ENCODE measurements at places on chromosomes 13 and 19.

- DNase-seq = no peak
These were observed 165.3 kb downstream of the LMO7 start for GRCh38 chr13:75801388-75801945.

- DNase-seq = peak; percentile 58
These were observed 97.7 kb downstream of the SIPA1L3 start for GRCh38 chr19:38004521-38005223.

DNA sequence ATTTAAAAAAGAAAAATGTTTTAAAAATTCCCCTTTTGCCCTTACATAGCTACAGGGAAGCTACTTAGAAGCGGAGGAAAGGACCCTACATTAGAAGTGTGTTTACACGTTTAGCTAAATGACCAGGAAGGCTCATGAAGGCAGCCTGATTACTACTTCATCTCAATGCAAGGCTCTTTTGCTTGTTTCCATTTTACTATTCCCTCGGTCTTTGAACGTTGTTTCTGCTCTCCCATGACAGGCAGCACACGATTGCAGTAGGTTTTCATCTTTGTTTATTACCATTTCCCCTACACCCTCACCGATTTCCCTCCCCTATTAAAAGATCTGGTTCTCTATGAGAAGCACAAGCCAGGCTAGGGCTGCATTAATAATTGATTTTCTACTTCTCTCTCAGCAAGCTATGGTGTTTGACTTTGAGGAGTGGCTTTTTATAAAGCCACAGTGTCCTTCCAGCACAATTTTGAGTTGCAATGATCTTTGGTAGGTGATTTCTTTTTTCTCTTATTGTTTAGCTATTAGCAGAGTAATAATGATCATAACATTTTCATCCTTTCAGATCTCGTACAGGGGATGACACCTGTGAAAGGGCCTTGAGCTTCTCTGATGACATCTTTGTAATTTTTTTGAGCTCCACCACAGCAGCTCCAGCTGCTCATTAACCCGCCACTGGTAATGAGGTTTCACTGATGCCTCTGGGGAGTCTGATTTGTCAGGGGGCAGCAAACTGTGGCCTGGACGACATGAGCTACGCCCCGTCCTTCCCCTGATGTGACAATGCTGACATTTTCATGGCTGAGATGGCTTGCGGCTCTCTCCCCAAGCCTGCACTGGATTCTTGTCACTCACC is 670.3 kb downstream of the UQCRFS1 start:
- no peak for DNase-seq

DNA sequence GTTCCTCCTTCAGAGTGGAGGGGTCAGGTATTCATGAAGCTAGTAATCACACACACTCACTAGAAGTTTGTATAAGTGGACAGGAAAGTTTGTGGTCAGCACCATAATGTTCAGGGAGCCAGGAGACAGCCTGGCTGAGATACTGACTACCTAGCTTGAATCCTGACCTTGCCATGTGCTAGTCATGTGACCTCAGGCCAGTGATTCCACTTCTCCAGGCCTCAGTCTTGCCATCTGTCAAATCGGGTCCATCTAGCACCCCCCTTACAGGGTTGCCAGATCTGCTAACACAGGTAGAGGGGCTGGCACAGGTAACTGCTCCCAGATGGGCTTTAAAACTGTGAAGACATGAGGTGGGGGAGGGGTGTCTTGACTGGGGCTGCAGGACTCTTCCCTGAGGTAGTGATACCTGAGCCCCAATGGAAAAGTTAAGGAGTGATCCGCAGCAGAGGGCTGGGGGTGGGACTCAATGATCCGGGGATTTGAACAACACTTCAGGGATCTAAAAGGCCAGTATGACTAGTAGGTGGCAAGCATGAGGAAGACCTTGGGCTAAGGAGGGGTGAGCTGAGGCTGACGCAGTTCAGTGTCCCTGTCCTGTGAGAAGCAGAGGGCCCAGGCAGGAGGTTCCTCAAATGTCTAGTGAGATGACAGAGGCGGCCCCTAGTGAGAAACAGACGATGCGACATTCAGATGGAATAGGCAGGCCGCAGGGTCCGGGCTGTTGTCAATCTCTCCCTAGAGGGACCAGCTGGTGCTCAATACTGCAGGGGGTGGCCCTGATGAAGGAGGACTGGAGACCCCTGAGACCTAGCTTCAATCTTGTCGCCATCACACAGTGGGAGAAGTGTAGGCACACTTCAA is 8.5 kb downstream of the ACTMAP start:
- DNase-seq = no peak

DNA sequence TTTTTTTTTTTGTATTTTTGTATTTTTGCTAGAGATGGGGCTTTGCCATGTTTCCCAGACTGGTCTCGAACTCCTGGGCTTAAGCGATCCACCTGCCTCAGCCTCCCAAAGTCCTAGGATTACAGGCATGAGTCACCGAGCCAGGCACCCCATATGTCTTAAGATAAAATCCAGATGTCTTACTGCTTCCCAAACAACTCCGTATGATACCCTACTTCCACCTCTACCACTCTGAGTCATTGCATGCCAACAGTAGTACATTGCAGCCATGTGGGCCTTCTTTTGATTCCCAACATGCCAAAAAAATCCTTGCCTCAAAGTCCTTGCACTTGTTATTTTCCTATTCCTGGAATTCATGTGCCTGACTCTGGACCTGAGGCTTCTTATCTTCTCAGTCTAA is 799.2 kb downstream of the GPC5 start:
- no peak for DNase-seq

DNA sequence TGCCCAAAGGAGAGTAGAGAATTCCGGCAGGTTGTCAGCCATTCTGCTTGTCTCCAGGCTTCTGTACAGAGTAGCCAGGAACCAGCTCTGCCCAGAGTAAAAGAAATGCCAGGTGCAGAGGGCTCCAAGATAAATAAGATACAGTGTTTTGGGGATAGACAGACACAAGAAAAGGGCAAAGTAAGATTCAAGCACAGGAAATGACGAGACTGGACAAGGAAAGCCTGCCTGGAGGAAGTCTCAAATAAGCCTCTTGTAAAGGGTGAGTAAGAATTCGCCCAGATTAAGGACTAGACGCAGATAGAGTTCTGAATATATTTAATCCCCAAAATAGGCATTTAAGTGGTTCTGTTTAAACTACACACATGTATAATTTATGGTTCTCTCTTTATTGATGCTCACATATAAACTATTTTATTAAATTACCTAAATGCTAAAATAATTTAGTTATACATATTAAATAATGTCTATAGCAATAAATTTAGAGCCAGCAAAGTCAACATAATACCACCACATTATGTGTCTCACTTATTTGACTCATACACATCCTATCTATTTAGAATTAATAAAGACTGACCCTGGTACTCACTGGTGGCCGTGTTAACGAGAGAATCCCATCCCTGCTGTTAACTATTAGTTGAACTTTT is 98.4 kb upstream of the RAP2A start:
- no peak for DNase-seq

DNA sequence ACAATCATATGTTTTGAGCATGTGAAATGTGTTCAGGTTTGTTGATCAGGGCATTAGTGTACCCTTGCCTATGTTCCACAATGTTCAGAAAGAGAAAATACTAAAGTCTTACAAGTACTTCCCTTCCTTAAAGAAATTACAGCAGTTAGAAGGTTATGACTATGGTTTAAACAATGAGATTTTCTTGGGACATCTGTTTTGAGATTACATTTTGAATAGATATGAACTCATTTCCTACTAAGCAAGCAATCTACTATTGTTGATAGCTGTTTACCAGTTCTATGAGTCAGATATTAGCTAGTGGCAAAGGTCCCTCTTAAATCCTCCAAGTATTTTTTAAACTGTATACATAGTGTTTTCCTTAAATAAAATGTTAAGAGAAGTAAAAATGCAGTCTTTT is 241.3 kb downstream of the DACH1 start:
- no peak for DNase-seq
